T-cell (primary cell): ENCODE measurements at places on chromosomes 6 and 20.

- no peak for DNase-seq
These were observed 57.3 kb upstream of the MLIP start for GRCh38 chr6:54053881-54054391.

GRCh38 chr6:132084811-132085509, 133.8 kb upstream of the CCN2 start:
- DNase-seq, result no peak

DNA sequence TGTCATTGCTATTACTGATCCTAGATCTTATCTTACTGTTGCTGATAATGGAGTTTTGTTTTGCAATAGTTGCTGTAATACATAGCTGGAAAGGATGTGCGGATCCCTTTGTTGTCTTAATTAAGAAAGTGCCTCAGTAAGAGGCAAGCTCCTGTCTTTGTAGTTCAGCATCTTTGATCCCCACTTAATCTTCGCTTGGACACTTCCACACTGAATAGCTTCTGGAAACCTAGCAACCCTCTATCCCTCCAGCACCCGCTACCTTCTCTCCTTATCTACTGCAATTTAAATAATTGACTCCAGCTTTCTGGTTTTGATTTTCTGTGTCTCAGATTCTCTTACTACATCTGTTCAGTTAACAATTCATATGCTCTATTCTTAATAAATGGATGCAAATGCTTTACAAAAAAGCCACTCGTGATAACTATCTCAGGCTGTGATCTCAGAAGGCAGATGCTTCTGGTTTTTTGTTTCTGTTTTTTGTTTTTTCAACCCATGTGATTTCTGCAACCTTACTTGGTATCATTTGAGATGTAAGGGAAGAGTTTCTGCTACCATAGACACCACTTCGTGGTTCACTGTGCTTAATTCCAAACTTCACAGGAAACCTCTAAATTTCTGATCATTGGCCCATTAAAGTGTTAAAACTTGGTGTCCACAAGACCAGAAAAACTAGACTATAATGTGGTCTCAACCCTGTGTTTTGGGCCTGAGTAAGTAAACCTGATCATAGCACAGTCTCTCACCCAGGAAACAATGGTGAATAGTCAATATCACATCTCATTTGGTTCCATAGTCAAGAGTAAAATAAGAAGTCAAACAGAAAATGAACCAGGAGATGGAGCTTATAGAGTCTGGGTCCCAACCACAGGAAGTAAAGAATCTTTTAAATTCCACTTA, 352.1 kb upstream of the SOX4 start:
- DNase-seq, result no peak

DNA sequence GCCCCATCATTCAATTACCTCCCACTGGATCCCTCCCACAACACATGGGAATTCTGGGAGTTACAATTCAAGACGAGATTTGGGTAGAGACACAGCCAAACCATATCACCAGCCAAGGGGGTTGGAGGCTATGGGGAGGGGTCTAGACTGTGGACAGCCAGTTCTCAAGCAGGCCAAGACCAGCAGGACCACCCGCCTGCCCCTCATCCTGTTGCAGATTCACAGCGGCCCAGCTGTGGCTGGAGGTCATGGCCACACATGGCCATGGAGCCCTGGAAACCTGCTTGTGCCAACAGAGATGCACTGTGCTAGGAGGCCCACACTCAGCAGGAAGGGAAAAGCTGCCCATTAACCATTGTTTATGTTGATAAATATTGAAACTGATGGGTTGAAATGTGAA, 240.5 kb downstream of the TTLL2 start:
- no peak for DNase-seq

- no peak for DNase-seq
These were observed 1.1 kb downstream of the ABT1 start for GRCh38 chr6:26597821-26598220.

DNA sequence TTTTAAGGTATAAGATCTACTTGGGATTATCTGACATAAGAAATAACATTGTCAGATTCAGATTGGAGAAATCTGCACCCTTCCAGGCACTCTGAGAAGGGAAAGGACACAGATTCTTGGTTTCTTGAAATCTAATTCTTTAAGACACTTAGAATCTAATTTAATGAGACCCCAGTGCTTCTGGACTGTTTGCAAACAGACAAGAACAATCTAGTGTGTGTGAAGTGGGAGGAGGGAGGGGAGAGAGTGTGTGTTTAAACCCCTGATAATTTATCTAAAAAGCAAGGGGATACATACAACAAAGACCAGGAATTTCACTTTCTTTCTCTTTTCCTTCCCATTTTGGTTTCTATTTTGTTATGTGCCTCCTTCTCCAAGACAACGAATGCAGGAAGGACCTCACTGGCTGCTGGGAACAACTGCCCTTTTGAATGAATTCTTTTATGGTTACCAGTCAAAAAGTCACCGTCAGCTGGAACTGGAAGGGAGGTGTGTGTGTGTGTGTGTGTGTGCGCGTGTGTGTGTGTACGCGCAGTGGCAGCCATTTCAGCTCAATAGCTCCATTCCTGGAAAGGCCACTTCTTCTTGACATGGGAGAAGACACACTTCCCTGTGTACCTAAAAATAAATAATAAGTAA, 129.4 kb downstream of the BCAS1 start:
- DNase-seq, result no peak

GRCh38 chr20:137668-138490, 4.5 kb upstream of the DEFB126 start:
- DNase-seq, result no peak

- peak; percentile 75 for DNase-seq
These were observed 3.1 kb upstream of the CCDC167 start for GRCh38 chr6:37502703-37503291.

- no peak for DNase-seq
These were observed 4.3 kb downstream of the PXDC1 start for GRCh38 chr6:3747100-3747737.

GRCh38 chr20:23407781-23408464, 13.4 kb downstream of the NAPB start:
- DNase-seq, result peak; percentile 19

DNA sequence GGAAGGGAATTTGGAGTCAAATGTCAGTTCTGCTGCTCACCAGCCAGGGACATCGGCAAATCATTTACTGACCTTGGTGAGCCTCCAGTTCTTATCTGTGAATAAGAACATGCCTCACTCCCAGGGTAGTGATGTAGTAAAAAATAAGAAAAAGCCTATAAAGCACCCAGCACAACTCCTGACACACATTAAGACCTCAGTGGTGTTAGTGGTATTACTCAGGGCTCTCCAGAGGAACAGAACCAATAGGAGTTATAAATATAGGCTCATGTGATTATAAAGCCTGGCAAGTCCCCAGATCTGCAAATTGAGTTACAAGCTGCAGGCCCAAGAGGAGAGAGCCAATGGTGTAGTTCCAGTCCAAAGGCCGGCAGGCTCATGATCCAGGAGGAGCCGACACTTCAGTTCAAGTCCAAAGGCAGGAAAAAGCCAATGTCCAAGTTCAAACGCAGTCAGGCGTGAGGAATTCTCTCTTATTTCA, 71.3 kb upstream of the EYA2 start:
- no peak for DNase-seq

DNA sequence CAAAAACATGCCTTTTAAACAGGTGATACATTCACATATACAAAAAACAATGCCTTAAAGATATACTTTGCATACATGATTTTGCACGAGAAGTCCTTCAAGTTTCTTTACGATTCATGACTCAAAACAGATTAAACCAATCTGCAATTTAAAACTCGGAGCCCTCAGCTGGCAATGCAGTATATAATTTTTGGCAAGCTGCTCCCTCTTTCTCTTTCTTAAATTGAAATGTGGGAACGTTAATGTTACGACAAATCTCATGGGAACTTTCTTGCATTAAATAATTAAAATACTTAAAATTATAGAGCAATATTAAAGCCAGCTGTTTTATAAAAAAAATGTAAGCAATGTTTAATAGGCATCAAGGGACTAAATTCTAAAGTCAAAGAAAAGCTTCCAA, 334.6 kb downstream of the ESR1 start:
- DNase-seq, result no peak

- DNase-seq, result no peak
These were observed 5.8 kb downstream of the GABBR1 start for GRCh38 chr6:29626948-29627754.

DNA sequence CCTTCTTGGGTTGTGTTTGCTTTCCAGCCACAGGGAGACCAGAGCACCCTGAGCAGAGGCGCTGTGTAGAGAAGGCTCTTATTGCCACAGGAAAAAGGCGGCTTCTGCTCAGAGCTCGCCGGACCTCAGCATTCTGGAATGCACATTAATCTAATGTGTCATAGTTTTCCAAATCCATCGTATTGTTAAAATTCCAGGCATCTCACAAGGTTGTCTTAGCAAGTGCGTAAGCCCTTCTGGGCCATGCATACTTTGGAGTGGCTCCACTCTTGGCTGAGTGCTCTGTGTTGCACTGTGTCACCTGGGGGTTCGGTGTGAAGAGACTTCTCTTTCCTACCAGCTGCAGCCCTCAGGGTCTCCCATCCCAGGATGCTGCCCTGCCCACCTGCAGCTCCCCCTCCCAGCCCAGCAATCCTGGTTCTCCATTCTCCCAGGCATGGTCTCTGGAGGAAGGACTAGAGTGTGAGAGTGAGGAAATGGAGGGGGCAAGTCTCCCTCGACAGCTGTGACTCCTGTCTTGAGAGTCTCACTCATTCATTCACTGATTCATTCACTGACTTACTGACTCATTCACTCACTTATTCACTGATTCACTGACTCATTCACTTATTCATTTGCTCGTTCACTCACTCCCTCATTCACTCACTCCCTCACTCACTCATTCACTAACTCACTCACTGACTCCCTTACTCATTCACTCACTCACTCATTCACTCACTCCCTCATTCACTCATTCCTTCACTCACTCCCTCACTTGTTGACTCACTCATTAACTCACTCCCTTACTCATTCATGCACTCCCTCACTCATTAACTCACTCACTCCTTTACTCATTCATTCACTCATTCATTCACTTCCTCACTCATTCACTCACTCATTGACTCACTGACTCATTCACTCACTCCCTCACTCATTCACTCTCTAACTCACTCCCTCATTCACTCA, 83.7 kb upstream of the MPC1 start:
- DNase-seq, result no peak

- DNase-seq, result peak; percentile 81
These were observed at the start of gene MAP1LC3A for GRCh38 chr20:34558320-34559218. TSS of gene MAP1LC3A (plus strand) at chr20:34558718. CDS start at chr20:34558869, 151 bp downstream.

GRCh38 chr6:68635706-68636513, 828 bp downstream of the ADGRB3 start:
- no peak for DNase-seq

DNA sequence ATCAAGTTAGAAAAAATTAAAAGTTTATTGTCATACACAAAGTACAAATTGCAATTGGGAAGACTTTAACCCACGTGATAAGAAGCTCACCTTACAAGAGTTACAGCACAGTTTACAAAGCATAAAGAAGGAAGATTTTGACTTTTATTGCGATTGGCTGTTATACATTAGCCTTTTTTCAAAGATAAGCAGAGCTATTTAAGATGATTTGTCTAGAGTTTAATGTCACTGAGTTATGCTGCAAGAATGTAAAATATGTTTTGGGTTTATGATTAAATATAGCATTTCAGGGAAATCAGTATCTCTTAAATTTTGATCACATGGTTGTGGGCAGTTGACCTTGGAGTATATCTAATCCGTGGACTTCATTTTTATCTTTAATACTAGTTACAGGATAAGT, 664.2 kb upstream of the PTCHD4 start:
- DNase-seq, result no peak

DNA sequence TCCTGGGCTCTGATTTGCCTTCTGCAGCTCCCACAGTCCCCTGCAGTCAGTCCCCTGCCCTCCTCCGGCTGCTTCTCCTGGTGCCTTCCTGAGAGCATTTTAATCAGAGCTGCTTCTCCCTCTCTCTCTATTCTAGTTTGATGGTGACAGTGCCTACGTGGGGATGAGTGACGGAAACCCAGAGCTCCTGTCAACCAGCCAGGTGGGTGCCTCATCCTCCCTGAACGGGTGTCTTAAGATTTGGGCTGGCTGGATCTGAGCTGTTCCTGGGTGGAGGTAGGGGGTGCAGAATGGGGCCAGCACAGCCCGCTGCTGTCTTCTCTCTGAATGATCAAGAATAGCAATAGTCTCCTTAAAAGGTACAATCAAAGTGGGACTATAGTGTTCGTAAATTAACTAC, 58.6 kb downstream of the TOX2 start:
- DNase-seq, result no peak

DNA sequence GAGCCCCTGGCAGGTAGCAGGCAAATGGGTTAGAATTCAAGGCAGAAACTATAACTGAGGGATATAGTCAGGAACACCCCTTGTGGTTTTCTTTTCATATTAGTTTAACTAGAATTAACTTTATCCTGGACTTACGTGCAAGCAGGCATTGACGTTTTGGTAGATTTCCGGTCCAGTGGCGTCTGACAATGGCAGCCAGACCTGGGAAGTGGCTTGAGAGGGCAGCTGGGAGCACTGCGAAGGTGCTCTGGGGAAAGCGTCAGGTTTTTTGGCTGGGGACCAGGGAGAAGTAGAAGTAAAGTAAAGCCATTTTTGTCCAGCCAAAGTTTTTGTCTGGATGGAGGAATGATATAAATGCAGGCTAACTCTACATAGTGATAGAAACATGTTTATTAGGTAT, 8.4 kb upstream of the ACSS1 start:
- DNase-seq, result no peak

DNA sequence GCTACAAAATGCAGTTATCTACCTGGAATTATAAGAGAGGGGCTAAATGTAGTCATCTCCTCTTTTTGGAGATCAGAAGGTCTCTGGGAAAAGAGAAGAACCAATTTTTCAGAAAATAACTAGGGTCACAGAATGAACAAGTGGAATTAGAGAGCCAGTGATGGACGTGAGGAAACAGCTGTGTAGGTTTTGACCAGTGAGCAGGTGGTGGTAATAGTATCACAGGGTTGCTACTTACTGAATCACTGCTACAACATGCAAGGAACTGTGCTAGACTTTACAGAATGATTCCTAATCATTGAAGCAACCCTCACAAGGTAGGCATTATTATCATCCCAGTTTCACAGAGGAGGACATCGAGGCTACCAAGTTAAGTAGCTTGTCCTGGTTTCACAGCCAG, 1.7 kb downstream of the ATP6V1G2 start:
- no peak for DNase-seq

DNA sequence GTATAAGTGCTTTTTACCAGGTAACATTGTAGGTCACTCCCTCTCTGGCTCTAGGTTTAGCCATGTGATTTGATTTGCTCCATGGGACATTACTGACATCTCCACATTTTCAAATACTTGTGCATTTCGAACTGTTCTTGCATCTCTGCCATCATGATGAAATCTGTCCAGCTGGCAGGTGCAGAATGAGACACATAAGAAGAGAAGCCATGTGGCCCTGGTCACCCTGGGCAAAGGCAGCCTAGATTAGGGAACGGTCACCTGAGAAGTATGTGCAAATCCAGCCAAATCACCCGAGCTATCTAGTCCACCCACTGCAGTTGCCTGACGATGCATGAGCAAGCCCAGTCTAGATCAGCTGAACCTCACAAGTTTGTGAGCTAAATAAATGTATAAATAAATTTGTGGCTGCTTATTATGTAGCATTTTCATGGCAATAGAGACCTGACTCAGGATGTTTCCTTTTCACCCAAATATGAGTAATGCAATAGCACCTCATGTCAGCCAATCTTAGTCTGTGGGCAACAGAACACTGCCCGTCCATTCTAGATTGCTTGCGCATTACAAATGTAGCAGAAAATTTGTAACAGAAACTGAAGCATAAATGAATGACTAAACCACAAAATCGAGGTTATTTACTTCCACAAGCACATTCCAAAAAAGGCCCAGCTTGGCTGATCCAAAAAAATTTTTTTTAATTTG, 115.2 kb downstream of the PAK5 start:
- no peak for DNase-seq
